Activated naive CD8-positive, alpha-beta T cell treated with anti-CD3 and anti-CD28 coated beads for 36 hours (primary cell): ENCODE measurements at places on chromosomes 16 and 17. TPM values are rescaled to one million over a fixed set of nuclear protein-coding genes. Genes with fewer than 3 reads are reported as not detected.

TPSD1 gene
- not detected for total RNA-seq

CPHXL2 gene
- not detected for total RNA-seq

STH gene
- total RNA-seq, result not detected

ORC6 gene
- total RNA-seq, result 60.7 TPM

DNA sequence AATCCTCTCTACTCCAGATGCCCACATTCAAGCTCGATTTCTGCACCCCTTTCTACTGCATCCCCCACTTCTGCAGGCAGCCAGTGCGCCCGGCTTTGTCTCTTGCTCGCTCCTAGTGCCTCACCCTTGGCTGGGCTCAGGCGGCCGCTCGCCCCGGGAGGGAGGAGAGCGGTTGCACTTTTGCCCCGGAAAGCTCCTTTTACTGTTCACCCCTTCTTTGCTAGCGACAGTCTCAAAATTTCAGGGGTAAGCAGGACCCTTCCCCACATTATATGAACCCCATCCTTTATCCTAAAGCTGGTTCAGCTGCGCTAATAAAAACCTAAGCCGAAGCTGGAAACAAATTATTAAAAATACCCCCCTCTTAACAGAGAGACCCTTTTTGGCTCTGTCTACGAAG, 1.0 kb downstream of the HOXB5 start:
- H3K27me3 ChIP-seq, result peaks cover 98% of the 10 kb centered on the region
- no peak overlapping the region for H3K27ac ChIP-seq
- peaks cover 34% of the 10 kb centered on the region for H3K4me1 ChIP-seq
- no peaks in the 10 kb centered on the region for H3K36me3 ChIP-seq

DNA sequence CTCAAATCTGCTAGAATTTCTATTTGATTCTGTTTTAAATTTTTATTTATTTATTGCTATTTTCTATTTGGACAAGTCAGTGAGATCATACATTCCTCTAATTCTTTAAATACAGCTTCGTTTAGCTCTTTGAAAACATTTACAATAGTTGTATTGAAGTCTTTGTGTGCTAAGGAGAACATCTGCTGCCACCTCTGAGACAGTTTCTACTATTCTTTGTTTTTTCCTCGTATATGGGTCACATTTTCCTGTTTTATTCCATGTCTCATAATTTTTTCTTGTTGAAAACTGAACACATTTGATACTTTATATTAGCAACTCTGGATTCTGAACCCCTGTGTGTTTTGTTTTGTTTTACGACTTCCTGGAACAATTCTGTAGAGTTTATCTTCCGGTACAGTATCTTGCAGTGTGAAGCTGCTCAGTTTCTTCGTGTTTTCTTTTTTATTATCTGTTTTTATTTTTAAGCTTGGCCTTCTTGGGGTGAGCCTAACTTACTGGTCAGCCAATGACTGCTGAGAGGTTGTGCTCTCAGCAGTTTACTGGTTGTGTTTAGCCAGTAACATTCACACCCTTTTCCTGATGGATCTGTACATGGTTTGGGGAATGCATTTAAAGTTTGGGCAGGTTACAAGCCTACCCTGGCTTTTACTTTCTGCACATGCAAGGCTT, 99.0 kb downstream of the CA4 start:
- no peak overlapping the region for H3K4me3 ChIP-seq
- H3K4me1 ChIP-seq, result no peaks in the 10 kb centered on the region
- DNase-seq, result no peak
- no peak overlapping the region for H3K27ac ChIP-seq

DNA sequence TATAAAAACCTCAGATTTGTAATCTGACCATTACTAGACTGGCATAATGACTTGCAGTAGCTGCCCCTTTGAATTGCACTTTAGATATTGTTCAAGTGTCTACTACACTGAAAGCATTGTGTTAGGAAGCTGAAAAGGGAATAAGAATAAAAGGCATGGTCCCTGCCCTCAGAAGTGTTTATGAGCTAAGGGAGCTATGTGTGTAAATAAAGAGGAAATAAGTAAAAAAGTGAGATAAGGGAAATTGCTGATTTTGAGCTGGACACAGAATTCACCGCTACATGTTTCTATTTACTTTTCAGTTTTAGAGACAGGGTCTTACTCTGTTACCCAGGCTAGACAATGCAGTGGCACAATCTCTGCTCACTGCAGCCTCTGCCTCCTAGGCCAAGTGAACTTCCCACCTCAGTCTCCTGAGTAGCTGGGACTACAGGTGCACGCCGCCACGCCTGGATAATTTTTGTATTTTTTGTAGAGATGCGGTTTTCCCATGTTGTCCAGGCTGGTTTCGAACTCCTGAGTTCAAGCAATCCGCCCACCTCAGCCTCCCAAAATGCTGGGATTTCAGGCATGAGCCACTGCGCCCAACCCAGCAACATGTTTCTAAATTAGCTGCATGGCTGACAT, 57.0 kb downstream of the GRB2 start:
- H3K4me3 ChIP-seq, result no peak overlapping the region
- no peaks in the 10 kb centered on the region for H3K27me3 ChIP-seq
- peaks cover 14% of the 10 kb centered on the region for H3K36me3 ChIP-seq
- peaks cover 83% of the 10 kb centered on the region for H3K4me1 ChIP-seq
- peak overlapping the region; percentile 32 for H3K27ac ChIP-seq
- DNase-seq, result no peak

DNA sequence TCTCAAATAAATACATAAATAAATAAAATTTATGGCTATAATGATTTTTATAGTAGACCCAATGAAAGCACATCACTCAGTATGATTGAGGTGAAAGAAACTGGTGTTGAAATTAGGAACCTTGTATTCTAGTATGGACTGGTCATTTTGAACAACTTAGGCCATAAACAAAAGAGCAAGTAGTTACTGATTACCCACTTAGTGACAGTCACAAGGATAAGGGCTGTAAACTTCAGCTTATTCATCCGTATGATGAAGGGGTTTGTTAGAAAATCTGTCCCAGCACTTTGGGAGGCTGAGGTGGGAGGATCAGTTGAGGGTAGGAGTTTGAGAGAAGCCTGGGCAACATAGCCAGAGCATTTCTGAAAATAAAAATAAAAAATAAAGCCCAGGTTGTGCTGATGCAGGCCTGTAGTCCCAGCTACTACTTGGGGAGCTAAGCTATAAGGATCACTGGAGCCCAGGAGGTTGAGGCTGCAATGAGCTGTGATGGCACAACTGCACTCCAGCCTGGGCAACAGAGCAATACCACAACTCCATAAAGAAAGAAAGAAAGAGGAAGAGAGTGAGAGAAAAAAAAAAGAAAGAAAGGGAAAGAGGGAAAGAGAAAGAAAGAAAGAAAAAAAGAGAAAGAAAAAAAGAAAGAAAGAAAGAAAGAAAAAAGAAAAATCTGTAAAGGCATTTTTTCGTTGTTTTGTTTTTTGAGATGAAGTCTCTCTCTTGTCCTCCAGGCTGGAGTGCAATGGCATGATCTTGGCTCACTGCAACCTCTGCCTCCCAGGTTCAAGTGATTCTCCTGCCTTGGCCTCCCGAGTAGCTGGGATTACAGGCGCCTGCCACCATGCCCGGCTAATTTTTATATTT, 4.2 kb upstream of the SPAG9 start:
- H3K27me3 ChIP-seq, result no peaks in the 10 kb centered on the region
- DNase-seq, result no peak
- no peak overlapping the region for H3K27ac ChIP-seq
- no peaks in the 10 kb centered on the region for H3K36me3 ChIP-seq
- no peak overlapping the region for H3K4me3 ChIP-seq
